ENCODE measurements at places on chromosomes 12 and 14. TPM values are rescaled to one million over a fixed set of nuclear protein-coding genes. Genes with fewer than 3 reads are reported as not detected.
A peak's percentile ranks its signal among the peaks of the same experiment; 100 is the strongest.

The FSCB gene
- total RNA-seq, result not detected

The TAC3 gene
- 1.9 TPM for total RNA-seq

DNA sequence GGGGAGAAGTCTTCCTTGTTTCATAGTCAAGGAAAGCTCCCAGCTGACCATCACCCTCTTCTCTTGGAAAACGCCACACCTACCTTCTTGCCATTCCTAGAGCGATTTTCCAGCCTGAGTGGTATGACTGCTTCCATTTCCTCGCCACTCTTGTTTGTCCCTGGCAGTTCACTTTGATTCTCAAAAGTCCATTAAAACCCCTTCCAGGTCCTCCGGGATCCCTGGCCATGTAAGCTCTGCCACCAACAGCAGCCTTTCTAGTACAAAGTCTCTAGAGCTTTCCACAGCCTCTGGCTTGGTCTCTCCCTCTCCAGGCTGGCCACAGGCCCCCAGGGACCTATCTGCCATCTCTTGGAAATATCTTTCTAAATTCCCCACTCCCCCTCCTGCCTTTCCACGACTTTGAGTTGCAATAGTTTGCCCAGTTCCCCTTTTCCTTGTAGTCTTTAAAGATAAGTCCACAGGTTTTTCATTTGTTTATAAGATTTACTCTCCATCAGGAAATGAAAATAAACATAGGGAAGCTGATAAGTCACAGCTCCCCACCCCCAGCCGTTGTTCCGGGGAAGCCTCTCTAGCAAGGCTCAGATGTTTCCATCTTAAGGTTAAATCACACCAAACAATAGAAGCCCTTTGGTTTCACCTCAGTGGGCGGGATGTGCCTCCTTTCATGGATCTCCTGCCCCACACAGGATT is 42.9 kb upstream of the SINHCAF start:
- peak; percentile 42 for DNase-seq

GRCh38 chr14:92686411-92686899 is 62.0 kb downstream of the LGMN start:
- no peak for DNase-seq

DNA sequence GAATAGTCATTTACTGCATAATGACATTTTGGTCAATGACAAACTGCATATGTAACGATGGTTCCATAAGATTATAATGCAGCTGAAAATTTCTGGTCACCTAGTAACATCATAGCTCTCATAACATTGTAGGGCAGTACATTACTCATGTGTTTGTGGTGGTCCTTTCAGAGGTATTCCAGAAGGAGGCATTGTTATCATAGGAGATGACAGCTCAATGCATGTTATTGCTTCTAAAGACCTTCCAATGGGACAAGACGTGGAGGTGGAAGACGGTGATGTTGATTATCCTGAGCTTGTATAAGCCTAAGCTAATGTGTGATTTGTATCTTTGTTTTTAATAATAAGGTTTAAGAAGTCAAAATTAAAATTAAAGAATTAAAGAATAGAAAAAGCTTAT is 43.8 kb upstream of the TSPAN11 start:
- no peak for DNase-seq

The HPD gene
- total RNA-seq, result 0.91 TPM

DNA sequence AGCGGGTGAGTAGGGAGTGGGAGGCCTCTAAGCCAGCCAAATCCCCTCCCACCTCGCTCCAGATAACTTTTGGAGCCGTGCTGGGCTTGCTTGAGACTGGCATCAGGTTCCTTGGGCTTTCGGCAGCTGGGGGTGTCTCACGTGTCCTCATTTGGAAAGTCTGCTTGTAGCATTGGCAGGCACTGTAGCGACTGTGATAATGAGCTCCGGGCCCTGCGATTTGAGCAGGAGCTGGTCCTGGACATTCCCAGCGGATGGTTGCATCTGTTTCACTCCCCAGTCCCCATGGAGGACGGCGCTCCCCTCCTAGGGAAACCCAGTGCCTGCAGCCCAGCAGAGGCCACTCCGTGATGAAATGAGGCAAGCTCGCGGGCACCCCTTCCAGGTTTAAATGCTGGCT is 49.4 kb downstream of the DGLUCY start:
- DNase-seq, result no peak

DNA sequence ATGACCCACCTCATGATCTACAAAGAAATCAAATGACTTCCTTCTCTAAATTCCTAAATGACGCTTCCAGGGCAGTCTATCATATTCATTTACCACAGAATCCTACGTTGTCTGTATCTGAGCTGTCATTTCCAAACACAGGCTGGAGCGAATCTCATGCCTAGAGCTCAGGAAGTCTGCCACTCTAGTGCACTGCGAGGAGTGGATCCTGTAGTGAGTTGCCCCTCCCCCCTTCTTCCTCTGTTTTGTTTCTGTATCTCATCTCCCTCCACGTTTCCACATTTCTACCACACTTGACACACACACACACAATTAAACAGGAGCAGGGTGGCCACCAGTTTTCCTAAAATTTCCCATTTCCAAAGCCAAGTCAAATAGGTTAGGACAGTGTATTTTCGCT is 415.4 kb upstream of the PRICKLE1 start:
- DNase-seq, result no peak

DNA sequence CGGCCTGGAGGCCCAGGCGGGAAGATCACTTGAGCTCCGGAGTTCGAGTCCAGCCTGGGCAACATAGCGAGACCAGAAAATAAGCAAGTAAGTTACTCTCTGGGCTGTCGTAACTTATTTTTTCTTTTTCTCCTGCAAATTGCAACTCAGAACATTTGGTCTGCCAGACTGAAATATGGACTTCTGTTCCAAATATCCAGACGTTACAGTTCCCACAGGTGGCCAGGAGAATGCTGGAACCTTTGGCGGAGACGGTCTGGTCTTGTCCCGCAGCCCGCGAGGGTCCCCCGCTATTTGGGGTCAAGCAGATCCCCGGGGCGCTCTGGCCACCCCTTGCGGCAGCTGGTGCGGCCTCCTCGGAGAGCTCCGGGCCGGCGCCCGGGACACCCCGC is 488 bp upstream of the PLEKHH1 start:
- DNase-seq, result no peak

- no peak for DNase-seq
Observed at GRCh38 chr14:41642367-41642766, 35.7 kb downstream of the LRFN5 start.

DNA sequence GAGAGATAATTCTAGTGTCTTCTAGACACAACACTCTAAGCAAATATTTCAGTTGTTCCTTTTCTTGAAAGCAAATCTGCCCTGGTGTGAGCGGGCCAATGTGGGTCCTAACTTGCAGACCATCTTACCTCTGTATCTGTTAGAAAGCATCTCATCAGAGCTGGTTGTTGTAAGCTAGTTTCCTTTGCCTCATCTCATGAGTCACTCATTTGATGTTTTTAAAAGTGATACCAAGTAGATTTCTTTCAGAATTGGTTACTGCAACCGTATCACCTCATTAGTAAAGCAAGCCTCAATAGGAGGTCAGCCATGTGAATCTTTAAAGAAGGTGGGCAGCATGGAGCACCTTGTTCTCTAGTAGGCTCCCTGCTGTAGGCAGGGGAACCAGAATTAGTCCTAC is 78.6 kb downstream of the DAAM1 start:
- DNase-seq, result no peak

The CEP128 gene
- 11.6 TPM for total RNA-seq

The TCTN1 gene
- 9.2 TPM for total RNA-seq

- DNase-seq, result no peak
Observed at GRCh38 chr14:51006781-51007211, 62.5 kb upstream of the PYGL start.

DNA sequence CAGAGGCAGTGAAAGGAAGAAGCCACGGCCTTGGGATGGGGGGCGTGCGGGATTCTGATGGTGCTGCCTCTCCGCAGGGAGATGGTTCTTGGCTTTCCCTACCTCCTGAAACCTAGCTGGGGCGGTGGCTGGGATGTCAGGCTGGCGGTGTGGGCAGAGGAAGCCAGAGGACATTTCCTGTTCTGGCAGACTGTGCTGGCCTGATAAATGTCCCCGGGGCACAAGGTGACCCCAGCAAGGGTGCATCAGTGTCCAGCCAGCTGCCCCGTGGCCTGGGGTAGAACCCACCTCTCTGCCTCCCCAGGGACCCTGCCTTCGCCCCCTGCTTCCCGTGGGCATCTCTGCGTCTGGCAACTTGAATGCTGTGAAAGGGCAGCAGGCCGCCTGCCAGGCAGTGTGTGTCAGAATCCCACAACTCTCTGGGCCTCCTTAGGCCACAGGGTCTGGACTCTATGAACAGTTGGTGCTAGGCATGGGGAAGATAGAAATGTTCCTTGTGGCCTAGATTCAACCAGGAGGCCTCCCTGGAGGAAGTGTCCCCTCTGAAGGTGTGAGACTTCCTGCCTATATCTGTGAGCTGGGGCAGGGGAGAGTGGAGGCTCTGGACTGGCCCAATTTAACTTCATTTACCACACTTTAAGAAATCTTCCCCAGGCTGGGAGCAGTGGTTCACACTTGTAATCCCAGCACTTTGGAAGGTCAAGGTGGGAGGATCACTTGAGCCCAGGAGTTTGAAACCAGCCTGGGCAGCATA is 4.9 kb downstream of the SH2B3 start:
- no peak for DNase-seq

- no peak for DNase-seq
Observed at GRCh38 chr12:21678959-21679358, 21.3 kb upstream of the LDHB start.

DNA sequence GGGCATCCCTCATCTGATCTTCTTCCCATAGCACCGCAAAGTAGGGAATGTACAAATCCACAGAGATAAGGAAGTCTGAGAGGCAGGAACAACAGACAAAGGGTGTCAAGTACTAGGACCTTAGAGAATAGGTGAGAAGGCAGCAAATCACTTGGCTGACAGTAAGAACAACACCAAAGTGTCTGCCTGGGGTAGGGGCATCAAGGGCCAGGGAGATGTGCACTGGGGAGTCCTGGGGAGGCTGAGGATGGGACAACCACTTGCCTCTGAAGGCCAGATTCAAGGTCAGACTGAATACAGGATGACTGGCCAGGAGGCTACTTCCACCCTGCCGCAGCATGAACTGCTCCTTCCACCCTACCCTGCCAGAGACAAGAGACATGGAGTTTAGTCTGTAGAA is 1040.8 kb downstream of the BCL11B start:
- DNase-seq, result no peak

DNA sequence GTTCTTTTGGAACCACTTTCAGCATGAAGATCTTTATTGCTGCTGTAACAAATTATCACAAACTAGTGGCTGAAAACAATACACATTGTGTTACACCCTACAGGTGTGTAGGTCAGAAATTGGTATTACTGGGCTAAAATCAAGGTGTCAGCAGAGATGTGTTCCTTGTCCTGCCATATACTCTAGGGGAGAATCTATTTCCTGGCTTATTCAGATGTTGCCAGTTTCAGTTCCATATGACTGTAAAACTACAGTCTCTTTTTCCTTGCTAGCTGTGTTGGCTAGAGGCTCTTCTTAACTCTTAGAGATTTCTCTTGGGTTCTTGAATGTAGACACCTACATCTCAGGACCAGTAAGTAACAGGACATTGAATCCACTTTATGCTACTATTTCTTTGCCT is 215.6 kb upstream of the PPFIA2 start:
- no peak for DNase-seq

The RAN gene
- 847 TPM for total RNA-seq

The TMEM30B gene
- total RNA-seq, result 77.1 TPM

GRCh38 chr12:81095501-81096232 is 17.8 kb downstream of the ACSS3 start:
- DNase-seq, result no peak

DNA sequence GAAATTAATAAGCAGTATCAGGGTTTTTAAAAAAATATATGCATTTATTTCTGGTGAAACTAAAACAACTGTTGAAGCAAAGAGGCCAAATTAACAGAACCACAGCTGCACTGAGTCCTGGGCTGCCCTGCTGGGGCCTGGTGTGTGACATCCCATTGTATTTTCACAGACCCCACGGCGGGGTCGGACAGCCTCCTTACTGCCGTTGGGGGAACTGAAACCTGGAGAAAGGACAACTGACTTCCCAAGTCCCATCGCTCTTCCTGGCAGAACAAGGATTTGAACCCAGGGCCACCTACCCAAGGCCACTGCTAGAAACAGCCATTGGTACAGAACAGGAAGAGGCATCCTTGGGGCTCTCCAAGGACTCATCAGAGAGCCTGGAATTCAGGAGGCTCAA is 114.8 kb upstream of the SFSWAP start:
- DNase-seq, result no peak

The TPH2 gene
- total RNA-seq, result not detected

DNA sequence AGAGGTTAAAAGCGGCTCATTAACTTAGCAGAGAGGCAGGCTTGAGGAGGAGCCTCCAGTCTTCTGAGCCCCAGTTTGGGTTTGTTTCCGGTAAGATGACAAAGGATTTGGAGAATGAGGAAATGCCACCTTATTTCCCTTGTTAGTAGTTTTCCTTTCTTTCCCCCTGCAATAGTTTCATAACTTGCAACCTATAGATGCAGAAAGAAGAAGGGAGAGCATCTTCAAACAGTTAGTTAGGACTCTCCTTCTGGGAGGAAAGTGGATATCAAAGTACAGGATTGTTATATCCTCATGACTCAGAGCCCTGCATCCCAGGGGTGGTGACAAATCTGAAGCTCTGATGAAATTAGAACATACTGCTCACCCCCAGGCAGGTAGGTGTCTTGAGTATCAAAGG is 180.7 kb upstream of the SLC38A2 start:
- no peak for DNase-seq

DNA sequence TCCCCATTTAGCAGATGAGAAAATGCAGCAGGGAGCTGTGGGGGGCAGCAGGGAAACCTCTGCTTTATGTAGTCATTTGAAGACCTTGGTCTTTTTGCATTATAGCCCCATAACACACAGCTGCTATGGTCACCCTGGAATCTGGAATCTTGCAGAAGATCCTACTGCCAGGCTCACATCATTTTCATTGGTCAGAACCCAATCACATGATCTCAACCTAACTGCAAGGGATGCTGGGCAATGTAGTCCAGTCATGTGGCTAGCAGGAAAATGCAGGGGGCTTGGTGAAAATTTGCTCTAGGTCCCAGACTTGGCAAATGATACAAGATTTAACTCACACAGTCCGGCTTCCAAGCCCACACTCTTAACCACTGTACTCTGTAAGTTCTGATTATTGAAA is 1028.7 kb downstream of the AACS start:
- DNase-seq, result no peak

GRCh38 chr14:89858089-89858488 is 96.4 kb downstream of the EFCAB11 start:
- no peak for DNase-seq

- no peak for DNase-seq
Observed at GRCh38 chr12:27682534-27682933, 13.7 kb upstream of the REP15 start.

Data from colonic mucosa (tissue), 4 donors.